ENCODE measurements at places on chromosomes 7 and 10.

DNA sequence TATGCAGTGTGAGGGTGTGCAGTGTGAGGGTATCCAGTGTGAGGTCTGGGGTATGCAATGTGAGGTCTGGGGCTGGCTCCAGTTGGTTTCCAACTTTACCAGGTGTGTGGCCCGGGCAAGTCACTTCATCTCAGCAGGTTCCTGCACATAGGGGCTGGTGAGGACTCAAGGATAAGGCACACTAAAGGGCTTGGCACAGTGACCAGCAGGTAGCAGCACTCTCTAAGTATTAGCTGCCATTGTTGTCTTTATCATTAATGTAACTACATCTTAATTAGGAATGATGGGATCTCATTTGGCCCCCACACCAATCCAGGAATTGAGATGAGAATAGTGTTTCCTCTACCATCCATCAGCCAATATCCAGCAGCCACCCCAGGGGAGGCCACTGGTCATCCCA, 117.3 kb downstream of the KCNMA1 start:
- no peak for DNase-seq

DNA sequence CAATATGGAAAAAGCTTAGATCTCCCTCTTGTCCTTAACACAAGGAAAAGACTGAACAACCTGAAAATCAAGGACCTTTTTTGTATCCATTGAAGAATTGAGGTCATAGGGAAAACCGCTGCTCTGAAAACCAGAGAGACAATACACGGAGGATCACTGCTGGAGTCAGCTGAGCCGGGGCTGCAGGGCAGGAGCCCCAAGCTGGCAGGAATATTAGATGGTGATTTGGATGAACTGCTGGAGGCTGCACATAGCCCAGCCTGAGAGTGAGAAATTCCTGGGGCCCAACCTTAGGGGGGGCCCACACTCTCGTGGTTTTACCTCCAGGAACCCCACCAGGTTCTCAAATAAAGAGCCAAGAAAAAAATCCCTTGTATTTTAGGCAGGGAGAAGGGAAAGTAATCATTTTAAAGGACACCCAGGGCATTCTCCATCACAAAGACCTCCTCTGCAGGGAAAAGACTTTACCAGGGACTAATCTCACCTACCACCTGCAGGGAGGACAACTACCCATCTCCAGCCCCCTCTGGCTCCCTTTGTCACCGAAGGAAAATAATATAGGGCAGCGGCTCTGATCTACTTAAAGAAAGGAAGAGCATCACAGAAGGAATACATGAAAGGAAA, 55.4 kb upstream of the RNF32 start:
- no peak for DNase-seq

- DNase-seq = no peak
These were observed 385.7 kb downstream of the TNS3 start for GRCh38 chr7:47196106-47196645.

- no peak for DNase-seq
These were observed 57.8 kb downstream of the PRLHR start for GRCh38 chr10:118537623-118538022.

- no peak for DNase-seq
These were observed 229.0 kb downstream of the PRPF18 start for GRCh38 chr10:13815756-13816155.

GRCh38 chr7:24733414-24734060, 23.7 kb downstream of the GSDME start:
- DNase-seq = no peak

DNA sequence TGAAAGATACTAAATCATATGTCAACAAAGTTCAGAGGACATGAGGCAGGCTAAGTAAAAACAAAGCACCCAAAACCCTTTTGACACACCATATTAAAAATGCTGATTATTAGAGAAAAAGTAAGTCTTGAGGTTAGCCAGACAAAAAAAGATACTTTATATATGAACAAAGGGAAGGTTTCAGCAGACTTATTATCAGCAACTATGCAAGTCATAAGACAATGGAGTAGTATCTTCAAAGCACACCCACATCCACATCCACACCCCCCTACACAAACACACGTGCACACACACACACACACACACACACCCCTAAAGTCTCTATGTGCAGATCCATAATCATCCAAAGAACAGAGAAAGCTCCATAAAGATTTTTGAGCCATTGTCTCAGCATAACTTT, 1373.9 kb upstream of the CELF2 start:
- no peak for DNase-seq

DNA sequence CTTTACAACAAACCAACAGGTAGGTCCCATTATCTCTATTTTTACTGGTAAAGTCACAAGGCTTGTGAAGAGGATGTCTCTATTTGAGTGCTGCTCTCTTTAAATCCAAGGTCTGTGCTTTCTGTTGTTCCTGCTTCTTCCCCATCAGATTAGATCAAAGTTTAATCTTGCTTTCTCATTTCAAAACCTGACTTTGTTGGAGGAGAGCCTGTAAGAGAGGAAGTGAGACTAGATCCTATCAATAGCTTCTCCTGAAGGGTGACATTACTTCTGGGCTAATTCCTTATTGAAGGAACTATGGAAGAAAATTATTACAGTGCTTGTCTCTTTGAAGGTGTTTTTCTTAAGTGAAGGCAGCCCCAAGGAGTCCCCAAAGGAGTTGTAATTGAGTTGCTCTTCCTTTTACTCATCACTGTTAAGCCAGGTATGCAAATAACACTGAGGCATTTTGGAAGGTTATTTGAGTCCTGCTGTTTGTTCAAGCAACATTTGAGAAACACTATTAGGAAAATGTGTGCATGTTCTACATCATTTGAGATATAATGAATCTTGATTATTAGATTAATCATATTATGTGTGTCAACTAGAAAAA, 146.2 kb upstream of the MBL2 start:
- DNase-seq = no peak

DNA sequence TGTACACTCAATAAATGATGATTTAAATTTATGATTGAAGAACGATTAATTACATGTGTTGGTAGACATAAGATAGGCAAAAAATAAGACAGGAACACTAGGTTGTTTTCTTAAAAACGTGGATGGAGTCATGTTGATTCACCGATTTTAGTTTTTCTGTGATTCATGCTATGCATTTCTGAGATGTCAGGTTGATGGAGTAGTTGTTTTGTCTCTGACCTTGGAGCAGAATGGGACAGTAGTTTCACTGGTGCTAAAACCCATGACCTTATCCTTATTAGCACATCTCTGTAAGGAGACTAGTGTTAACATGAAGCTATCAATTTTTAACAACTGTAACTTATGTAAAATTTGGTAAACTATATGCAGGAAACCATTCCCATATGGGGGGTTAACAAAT, 611.6 kb upstream of the FZD8 start:
- no peak for DNase-seq

DNA sequence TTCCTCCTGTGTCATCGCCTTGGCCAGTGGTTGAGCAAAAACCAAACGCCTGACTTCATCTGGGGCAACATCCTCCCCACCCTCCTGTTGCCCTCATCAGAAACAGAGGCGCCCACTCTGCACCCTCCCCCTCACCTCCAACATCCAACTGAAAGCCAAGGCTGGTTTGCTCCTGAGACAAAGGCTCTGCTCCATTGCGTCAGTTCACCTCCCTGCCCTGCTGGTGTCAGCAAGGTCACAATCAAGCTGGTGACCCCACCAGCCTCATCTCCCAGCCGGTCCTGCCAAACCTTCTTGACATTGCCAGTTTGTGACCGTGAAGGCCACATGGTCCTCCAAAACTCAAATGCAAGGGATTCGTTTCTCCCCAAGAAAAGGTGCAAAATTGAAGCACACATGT, 131.7 kb upstream of the ADAM12 start:
- DNase-seq = no peak

GRCh38 chr7:141231018-141231792, 157.3 kb downstream of the TMEM178B start:
- no peak for DNase-seq

GRCh38 chr10:94315975-94316464, 46.7 kb downstream of the NOC3L start:
- no peak for DNase-seq

GRCh38 chr10:49429458-49429857, 33.6 kb upstream of the DRGX start:
- no peak for DNase-seq

DNA sequence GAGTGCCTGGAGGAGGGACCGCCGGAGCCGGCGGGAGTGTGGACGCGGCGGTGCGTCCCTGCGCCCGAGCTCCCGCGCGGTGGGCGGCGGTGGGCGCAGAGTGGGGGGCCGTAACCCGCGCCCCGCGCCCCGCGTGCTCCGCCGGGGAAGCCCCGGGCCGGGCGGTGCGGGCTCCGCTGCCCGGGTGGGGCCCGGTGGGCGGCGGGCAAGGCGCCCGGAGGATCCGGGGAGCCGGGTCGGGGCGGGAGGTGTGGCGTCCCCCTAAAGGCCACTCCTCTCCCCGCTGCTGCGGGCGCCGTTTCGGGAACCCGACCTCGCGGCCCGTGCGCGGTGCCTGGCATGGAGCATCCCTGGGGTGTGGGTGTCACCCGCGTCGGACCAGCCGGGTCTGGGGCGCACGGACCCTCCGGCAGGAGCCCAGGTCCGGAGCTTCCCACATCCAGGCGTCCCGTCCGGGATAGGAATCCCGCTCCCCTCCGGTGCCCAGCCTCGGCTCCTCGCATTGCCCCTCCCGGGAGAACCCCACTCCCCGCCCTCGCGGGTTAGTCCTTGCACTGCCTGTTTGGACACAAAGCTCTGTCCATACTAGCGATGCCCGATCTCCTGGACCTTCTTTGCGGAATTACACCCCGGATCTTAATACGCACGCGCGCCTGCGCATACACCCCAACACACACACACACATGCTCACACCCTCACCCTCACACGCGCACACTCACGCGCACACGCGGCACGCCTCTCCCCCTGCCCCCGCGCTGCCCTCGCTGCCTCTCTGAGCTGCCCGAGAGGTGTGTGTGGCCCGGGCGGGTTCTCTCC, 723 bp downstream of the MTURN start:
- no peak for DNase-seq

DNA sequence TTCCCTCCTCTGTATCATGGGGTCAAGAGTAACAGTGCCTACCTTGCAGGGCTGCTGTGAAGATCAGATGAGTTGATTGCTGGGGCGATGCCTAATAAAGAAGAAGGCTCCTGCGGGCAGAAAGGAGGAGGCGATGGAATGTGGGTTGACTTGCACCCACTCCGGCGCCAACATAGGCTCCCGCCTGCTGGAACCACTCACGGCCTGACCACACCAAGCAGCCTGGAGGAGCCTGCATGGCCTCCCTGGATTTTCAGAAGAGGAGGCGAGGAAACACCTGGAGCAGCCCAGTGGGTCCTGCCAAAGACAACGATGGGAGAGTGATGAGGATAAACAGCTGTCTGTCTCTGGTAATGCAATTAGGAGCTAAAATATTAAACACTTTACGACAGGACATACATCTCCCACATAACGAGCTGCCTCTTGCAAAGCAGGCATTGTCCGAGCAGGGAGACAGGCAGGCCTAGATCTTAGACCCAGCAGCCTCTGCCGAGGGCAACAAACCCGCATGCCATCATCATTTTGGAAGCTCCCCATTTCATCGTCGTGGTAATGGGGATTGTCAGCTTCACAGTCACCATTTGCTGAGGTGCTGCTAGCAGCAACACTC, 302.9 kb upstream of the ZMIZ1 start:
- no peak for DNase-seq

All from NCI-H524 treated with DMSO at 0.1 percent for 48 hours (cell line).